Karpas-422 (cell line): ENCODE measurements at places on chromosomes 13 and 19.
A peak's percentile ranks its signal among the peaks of the same experiment; 100 is the strongest.

GRCh38 chr19:3536429-3537100 lies 2.4 kb upstream of the TEKTIP1 start:
- no peak for DNase-seq

- DNase-seq, result peak; percentile 81
These were observed 22.3 kb downstream of the TMEM161A start for GRCh38 chr19:19115954-19116353.

DNA sequence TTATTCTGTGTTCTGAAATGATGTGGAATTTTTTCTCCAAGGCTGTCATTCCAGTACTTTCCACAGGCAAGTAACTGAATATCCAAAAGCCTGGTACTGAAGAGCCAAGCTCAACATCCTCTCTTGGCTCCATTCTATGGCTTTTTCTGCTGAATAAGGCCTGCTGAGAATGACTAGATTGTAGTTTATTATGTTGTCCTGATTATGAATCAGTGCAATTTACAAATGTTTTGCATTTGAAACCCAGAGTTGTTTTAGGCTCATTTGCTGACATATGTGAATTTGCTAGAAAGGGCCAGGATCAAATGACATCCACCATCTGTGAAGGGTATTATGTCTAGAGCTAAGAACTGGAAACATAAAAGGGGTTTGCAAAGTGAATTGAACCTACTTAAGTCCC lies 596.6 kb downstream of the KCTD12 start:
- no peak for DNase-seq

DNA sequence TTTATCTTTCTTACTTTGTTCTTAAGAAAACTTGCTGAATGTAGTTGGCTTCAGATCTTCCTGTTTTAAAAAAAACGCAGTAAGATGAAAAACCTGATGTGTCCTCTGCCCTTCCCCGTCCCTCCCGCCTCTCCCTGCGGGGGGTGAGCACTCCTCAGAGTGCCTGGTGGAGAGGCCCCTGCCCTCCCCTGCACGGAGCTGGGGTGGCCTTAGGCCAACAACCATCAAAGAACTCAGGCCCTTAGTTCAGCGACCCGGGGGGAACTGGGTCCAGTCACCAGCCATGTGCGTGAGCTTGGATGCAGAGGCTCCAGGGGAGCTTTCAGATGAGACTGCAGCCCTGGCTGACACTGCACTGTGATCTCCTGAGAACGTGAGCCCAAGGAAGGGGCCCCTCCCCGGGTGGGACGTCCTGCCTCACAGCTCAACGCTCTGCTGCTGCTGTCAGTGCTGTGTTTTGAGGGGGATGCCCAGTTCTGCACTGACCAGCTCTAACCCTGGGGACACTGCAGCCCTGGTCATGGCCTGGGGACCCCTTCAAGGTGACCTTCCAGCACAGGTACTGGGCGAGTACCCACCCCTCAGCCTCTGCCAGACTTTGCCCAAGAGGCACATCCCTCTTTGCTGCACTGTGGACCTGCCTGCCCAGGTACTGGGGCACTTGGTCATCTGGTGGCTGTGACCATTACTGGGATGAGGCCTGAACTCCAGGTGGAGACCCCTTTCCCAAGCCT lies 42.7 kb downstream of the ANKRD10 start:
- DNase-seq, result no peak

DNA sequence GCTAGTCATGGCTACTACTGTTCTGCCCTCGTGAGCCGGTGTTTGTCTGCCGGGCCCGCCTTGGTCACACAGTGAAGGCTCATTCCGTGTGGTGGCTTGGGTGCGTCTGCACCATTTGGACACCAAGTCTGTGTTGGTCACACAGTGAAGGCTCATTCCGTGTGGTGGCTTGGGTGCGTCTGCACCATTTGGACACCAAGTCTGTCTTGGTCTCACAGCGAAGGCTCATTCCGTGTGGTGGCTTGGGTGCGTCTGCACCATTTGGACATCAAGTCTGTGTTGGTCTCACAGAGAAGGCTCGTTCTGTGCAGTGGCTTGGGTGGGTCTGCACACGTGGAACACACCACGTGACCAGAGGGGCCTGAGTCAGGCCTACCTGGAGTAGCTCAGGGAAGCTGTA lies 29.0 kb upstream of the DCUN1D2 start:
- no peak for DNase-seq
